ENCODE measurements at places on chromosomes 16 and 17. TPM values are rescaled to one million over a fixed set of nuclear protein-coding genes. Genes with fewer than 3 reads are reported as not detected.
A peak's percentile ranks its signal among the peaks of the same experiment; 100 is the strongest.

CPHXL2 gene
- total RNA-seq: not detected

C16orf89 gene
- not detected for total RNA-seq

OTOP3 gene
- not detected for total RNA-seq

BEAN1 gene
- total RNA-seq: 1.5 TPM

CA7 gene
- total RNA-seq: not detected

GRCh38 chr17:2929881-2930533, 133.4 kb downstream of the OR1D5 start:
- DNase-seq: peak; percentile 68

- DNase-seq: no peak
Observed at GRCh38 chr17:73029021-73029420, 63.5 kb downstream of the SLC39A11 start.

DNA sequence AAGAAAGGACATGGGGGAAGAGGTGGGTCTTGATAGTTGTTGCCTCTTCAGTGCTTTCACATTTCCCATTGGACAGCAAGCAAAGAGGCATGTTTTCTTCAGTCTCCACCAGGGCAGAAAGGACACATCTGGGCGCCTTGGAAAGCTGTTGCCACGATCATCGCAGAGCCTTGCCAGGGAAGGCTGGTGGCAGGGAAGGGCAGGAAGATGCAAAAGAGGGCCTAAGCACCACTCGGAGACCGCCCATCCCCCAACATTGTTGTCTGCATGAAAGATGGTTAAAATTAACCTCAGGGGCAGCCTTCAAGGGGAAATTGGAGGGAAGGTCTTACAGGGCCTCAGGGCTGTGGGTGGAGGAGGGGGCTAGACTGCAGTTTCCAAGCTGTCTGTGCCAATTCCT, 114.2 kb downstream of the SOX9 start:
- no peak for DNase-seq

- DNase-seq: no peak
Observed at GRCh38 chr17:41818024-41818423, 5.2 kb downstream of the FKBP10 start.

DNA sequence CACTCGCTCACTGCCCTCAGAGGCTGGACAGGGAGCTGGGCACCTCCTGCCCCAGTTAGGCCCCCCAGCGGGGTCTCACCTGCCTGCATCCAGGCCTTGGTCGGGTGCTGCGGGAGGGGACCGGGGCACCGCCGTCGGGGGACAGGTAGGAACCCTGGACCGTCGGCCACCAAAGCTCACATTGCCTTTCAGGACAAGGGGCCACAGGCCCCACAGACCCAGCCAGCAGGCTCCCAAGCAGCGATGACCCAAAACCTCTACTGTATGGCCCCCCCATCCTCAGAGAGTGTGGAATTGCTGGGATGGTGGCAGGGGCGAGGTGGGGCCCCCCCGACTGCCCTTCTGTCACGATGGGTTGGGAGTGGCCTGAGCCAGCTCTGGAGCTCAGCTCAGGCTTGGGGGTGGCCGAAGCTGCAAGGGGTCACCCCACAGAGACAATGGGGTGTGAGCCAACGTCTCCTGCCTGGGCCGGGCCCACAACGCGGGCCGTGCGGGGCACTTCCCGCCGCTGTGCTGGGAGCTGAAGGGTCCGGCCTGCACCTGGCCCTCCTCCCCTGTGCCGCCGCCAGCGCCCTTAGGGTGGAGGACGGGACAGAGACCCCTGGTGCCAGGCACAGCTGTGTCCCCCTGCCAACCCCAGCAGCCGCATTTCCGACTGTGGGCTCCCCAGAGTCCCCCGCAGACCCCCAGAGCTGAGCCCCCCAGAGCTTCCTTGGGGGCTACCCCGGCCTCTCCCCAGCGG, 498 bp downstream of the IGFALS start:
- DNase-seq: no peak

DNA sequence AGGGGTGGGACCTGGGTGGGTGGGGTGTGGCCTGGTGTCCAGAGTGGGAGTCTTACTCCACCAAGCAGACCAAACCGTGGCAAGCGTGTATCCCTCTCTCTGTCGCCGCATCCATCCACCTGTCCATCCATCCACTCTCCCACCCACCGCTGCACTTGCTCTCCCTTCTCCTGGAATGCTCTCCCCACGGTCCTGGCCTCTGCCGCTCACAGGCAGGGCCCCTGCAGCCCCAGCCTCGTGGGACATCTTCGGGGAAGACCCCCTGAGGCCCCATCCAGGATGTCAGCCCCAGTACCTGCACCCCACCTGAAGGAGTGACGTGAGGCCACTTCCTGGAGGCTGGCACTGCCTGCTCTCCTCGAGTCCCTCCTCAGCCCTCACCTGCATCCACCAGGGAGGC, 189.5 kb upstream of the GSE1 start:
- DNase-seq: no peak

DNA sequence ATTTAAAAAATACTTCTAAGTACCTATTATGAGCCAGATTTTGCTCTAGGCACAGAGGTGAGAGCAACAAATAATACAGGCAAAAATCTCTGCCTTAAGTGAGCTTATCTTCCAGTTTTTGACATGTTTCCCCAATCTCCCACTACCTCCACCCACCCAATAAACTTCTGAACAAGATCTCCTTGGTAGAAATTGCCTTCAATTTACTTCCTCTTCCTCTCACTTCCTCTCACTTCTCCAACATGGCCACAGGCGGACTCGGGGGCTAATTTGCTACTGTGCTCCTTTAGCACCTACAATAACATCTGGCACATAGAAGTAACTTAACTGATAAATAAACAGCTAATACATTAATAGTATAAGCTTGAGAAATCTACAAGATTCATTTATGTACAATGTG, 82.6 kb downstream of the CACNG1 start:
- no peak for DNase-seq

DNA sequence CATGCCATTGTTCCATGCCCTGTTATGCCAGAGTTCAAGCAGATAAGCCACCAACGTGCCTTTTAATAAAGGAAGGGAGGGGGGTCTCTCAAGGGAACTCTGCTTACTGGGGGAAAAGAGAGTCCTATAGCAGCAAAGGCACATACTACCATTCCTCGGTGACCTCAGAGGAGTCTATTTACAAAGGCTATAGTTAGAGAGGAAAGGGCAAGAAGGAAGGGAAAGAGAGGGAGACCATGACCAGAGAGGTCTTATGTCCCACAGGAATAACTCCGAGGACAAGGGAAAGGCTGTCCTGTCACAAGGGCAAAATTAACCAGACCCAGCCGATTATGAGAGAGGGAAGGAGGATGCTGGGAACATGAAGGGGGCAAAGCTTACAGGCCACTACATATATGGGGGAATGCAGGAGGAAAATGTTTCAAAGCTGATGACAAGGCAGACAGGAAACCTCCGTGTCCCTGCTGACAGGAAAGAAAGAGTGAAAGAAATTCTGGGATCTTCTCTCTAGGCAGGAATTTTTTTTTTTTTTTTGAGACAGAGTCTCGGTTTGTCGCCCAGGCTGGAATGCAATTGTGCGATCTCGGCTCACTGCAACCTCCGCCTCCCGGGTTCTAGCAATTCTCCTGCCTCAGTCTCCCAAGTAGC, 51.5 kb downstream of the HIC1 start:
- no peak for DNase-seq

GRCh38 chr17:47287639-47288038, 34.0 kb downstream of the ITGB3 start:
- DNase-seq: no peak

GRCh38 chr17:44788139-44788538, 29.4 kb downstream of the ADAM11 start:
- DNase-seq: no peak

- DNase-seq: no peak
Observed at GRCh38 chr17:19265755-19266154, 28.6 kb downstream of the EPN2 start.

GRCh38 chr17:75998327-75998795, 2.3 kb upstream of the CDK3 start:
- no peak for DNase-seq

DNA sequence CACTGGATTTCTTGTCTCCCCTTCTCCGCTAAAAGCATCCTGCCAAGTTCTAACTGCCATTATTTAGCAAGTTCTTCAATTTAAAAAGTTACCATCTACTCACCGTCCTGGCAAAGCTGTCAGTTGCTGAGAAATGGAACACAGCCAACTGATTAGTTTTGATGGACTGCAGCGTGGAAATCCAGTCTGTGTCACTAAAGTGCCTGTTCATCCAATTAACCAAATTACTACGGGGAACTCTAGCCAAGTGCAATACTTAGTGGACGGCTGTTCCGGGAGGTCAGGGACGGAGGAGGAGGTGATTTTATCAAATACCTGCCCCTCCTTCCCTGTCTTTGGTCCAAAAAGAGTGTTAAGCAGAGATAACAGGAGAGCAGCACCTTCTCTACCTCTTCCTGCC, 260.7 kb downstream of the MAF start:
- DNase-seq: no peak

GRCh38 chr17:41510251-41511065, 5.0 kb upstream of the KRT13 start:
- DNase-seq: no peak
